IMR-90 (cell line): ENCODE measurements at places on chromosomes 5 and 9.

DNA sequence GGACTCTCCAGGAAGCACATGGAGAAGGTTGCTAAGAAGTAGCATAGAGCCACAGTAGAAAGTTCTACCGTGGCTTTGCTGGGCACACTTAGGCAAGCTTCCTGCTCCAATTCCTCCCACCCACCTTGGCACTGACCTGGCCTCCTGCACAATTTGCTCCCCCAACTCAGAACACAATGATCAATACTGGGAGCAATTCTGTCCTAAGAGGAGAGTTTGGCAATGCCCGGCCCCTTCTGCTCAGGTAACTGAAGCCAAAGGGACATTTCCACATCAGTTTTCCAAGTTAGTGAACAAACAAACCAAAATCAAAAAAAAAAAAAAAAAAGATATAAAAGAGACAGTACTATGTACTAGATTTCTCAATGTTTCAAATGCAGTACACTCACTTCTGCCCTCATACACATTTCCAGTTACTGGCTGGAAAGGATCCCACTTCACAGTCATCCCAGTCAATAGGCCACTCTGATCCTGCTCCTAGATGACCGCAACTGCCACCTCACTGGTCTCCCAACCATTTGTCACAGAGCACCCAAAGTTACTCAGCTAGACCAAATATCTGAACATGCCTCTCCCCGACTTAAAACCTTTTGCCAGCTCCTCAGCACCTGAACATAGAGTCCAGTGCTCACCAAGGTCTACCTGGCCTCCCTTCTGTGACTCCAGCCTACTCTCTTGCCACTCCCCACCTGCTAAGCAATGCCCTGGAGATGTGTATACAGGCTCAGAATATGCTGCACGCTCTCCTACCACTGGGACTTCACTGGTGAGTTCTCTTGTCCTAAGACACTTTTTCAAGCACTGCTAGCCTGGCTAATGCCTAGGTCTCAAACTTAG lies 21.3 kb downstream of the ABCA1 start:
- DNase-seq: peak; percentile 81

- no peak for DNase-seq
These were observed 23.7 kb downstream of the G3BP1 start for GRCh38 chr5:151795426-151795825.

DNA sequence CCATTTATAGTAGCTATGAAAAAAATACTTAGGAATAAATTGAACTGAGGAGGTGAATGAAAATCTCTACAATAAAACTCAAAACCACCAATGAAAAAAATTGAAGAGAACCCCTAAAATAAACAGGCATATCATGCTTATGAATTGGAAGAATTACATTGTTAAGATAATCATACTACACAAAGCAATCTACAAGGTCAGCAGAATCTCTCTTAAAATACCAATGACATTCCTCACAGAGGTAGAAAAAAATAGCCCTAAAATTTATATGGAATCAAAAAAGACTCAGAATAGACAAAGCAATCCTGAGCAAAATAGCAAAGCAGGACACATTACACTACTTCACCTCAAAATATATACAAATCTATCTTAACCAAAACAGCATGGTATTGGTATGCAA lies 23.2 kb downstream of the PRDM9 start:
- DNase-seq: no peak

DNA sequence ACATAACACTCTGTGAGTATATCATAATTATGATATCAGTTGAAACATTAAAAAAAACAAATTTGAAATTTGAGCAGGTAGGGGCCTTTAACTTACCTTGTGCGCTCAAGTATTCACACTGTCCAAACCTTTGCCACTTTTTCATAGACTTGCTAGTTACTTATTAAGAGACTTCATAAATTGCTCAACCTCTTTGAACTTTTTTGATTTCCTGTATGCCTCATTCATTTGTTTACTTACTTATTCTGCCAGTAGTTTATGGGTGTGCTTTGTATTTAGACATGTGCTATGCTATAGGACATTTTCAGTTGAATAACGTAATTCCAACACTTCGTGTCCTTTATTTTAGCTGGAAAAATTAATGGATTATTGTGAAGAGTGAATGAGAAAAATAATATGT lies 204.8 kb downstream of the HCN1 start:
- DNase-seq: no peak

DNA sequence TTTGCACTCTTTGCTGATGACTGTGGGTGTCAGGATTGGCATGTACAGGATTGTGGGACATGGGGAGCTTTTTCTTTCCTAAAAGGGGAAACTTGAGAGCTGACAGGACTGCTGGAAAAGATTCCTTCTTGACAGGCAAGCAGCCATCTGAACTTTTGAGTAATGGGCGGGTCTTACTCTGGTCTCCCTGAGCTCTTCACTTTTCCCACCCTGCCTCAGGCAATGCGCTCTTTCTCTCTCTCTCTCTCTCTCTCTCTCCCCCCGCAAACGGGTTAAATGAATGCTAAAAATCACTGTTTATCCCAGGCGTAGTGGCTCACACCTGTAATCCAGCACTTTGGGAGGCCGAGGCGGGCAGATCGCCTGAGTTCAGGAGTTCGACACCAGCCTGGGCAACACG lies 37.1 kb upstream of the F2RL1 start:
- DNase-seq: no peak

GRCh38 chr9:134738869-134739659 lies 97.5 kb downstream of the COL5A1 start:
- peak; percentile 49 for DNase-seq

- DNase-seq: peak; percentile 15
These were observed 1.9 kb upstream of the FIBCD1 start for GRCh38 chr9:130940693-130941576.

DNA sequence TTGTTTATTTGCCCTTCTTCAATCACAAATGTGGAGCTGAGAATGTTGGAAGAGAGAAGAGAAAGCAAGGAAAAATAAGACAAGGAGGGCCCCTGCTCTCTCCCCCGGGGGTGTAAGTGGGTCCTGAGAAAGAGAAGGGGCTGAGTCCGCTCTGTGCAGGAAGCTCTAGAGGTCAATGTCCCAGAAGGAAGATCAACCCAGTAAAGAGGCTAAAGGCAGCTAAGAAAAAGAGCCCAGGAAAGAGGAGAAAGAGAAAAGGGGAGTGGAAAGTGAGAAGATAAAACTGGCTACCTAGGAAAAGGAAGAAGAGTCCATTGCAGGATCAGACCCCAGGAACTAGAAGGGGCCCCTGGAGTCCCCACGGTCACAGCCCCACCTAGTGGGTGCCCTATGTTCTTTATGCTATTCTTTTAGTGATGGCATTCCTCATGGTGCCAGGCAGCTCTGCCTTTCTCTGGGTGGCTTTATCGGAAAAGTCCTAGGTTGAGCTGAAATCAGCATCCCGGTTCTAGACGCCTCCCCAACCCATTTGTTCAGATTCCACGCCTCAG lies 583.4 kb downstream of the ACTL7B start:
- peak; percentile 39 for DNase-seq

DNA sequence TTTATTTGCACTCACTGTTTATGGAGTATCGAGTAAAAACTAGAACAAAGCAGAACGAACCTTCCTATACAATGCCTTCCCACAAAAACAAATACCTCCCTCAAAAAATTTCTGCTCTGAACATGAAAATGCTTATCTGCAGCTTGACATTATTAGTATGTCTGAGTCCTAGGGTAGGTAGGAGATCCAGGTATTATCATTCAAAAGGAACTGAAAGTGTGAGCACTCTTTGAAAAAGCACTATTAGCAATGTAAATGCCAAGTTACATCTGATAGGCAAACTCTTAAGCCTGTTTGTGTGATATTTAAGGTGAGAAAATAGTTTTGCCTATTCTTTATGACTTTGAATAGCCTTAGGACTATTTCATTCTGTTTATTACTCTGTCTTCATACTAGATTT lies 47.6 kb downstream of the ZSWIM6 start:
- no peak for DNase-seq

GRCh38 chr5:158514319-158514985 lies 585.3 kb downstream of the EBF1 start:
- peak; percentile 13 for DNase-seq

DNA sequence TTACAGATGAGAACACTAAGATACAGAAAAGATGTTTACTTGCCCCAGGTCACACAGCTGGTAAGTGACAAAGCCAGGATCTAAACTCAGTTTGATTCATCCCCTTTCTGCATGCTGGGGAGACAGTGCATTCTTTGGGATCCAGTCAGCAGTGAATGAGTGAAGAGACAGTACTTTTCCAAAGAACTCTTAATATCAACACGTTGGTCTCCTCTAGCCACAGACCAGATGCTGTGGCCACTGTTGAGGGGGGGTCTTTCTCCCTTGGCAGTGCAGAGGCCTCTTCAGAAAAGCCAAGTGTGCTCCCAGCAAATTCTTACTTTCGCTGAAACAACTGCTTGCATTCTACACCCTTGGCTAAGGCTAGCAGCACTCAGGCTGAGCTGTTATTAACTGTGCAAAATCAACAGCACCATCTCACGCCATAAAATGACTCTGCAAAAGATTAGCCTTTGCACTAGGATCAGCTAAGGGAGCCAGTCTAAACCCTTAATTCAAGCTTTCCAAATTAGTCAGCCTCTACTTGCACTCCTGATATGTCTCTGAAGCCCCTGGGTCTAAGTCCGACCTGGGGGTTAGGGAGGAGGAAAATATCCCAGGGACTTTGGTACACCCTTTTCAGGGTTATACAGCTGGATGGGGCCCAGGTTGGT lies 4.8 kb upstream of the TMEM171 start:
- peak; percentile 98 for DNase-seq

- no peak for DNase-seq
These were observed 166.9 kb downstream of the TRIO start for GRCh38 chr5:14309878-14310531.

GRCh38 chr5:168829922-168830417 lies 250.8 kb upstream of the PANK3 start:
- DNase-seq: no peak

- no peak for DNase-seq
These were observed 9.4 kb upstream of the CARD19 start for GRCh38 chr9:93086447-93087224.

DNA sequence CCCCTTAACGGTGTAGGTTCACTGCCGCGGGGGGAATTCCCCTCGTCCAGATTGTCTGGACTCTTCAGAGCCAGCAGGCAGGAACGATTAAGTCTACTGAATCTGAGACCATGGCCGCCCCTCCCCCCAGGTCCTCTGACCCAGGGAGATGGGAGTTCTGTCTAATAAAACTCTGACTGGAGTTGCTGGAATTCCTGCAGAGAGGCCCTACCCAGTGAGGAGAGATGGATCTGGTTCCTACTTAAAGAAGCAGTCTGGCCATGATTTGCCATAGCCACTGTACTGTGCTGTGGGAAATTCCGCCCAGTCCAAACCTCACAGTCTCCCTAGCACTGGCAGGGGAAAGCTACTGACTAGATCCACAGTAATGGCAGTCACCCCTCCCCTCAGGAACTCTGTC lies 237.7 kb upstream of the RASA1 start:
- no peak for DNase-seq

GRCh38 chr5:82905986-82906385 lies 171.2 kb downstream of the TMEM167A start:
- no peak for DNase-seq

DNA sequence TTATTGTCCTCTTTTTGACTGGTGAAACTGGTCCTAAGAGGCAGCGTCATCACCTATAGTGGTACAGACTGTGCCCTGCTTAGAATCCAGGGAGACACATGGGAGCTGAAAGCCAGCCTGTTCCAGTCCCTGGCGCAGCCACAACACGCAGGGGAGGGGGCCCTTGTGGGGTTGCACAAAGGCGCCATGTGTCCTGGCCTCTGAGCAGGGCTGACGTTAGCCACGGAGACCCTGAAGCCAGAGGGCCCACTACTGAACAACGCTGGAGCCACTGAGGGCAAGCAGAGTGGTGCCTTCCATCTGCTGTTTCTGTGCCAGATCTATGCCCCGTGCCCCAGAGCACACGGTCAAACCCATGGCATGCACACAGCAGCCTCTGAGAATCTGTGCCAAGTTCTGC lies 147.3 kb downstream of the ACTL7B start:
- no peak for DNase-seq

DNA sequence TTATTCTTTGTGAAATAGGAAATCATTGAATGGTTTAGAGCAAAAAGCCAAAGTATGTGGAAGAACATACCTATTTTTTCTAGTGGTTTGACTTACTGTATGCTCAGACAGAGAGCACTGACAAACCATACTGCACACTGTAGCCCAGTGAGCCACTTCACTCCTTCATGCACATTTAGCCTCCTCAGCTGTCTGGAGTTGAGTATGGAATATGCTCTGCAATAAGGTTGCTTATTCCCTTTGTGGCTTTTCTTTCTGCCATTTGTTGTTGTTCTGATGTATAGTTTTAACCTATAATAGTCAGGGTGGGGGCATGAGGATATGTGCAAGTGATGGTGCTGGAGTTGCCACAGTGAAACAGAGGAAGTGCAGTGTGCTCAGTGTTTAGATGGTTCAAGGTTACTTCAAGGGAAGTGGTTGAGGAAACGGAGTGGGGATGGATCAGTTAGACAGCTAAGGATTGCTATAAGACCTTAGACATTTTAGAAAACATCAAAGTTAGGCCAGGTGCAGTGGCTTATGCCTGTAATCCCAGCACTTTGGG lies 100.7 kb downstream of the CDC42SE2 start:
- no peak for DNase-seq

DNA sequence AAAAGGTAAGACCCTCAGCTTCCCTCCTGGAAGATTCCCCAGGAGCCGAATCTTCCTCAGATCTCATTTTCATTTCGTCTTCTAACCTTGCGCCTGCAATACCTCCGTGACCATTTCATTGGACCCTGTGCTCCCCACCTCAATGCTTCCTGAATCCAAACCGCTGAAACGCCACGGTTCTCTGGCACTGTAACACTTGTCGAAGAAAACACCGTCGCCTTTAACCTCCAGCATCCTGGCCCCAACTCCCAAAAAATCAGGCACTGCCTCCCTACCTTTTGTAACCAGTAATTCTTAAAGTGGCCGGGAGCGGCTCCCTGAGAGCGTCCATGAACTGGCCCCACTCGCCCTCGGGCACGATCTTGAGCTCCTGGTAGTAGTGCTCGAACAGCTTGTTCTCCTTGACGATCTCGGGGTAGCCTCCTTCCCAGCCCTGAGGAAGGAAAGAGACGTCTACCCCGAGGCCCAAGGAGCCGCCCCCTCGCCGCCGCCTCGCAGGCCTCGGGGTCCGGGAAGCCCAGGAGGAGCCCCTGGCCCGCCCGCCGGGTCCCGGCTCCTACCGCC lies 438 bp downstream of the NSUN2 start:
- no peak for DNase-seq
